Activated naive CD4-positive, alpha-beta T cell treated with Interleukin-2 at 50 U/mL for 16 hours (primary cell): ENCODE measurements at places on chromosomes 3 and 15.

DNA sequence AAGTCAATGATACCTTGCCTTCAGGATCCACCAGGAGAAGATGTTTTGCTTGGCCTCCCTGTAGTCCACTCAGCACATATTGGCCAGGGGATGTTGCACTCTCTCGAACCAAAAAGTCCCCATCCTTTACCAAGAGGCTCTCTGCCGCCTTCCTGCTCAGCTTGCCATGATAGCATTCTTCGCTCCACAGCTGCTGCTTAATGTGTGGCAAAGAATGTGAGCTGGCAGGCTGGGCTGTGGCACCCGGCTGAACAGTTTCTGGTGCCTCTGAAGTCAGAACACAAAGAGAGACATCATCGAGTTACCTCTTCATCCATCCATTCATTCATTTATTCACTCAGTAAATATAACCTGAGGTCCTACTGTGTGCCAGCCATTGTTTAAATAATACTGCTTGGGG lies 23.9 kb upstream of the CEP152 start:
- no peak for DNase-seq

GRCh38 chr3:27544372-27544865 lies 60.2 kb upstream of the SLC4A7 start:
- no peak for DNase-seq

DNA sequence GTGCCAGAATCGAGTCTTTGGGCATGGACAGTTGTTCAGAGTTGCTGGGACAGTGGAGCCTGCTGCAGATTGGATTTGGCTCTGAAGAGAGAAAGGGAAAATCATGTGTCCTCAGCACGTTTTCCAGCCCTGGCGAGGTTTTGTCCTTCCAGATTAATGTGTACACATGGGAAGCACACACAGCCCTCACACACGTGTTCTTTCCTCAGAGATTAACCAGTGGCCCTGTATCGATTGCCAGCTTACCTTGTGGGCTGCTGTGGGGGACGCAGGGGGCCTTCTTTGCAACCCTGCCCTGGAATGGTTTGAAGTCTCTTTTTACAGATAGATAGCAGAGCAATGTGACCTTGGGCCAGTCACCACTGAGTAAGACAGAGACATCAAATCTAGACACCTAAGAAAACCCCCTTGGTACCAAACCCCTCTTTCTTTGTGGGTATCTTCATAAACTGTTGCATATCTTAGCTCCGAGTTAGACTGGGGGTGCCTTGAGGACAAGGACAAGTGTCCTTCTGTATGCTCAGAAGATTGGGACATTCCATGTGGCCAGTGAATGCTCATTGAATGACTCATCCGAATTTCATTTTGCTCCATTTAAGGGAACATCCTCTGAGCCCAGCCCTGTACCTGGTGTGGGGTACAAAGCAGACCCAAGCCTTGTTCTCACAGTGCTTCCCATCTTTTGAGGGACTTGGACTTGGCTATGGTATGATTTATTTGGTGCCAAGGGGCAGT lies 48.0 kb downstream of the SMAD6 start:
- no peak for DNase-seq

DNA sequence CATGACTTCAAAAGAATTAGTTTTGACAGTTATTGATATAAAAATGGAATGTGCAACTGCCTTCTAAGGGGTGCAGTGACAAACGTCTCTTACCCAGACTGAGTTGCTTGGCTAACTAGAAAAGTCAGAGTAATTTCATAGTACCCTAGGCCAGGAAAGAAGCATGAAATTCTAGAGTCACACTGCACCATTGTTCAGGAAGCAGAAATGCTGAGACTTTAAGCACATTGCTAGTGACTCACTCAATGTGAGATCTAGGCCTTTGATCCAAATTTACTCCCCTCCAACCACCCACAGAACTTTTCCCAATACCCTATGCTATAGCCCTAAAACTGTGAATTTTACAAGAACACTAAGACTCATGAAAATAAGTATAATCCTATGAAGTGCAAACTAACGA lies 110.8 kb downstream of the DUT start:
- no peak for DNase-seq

DNA sequence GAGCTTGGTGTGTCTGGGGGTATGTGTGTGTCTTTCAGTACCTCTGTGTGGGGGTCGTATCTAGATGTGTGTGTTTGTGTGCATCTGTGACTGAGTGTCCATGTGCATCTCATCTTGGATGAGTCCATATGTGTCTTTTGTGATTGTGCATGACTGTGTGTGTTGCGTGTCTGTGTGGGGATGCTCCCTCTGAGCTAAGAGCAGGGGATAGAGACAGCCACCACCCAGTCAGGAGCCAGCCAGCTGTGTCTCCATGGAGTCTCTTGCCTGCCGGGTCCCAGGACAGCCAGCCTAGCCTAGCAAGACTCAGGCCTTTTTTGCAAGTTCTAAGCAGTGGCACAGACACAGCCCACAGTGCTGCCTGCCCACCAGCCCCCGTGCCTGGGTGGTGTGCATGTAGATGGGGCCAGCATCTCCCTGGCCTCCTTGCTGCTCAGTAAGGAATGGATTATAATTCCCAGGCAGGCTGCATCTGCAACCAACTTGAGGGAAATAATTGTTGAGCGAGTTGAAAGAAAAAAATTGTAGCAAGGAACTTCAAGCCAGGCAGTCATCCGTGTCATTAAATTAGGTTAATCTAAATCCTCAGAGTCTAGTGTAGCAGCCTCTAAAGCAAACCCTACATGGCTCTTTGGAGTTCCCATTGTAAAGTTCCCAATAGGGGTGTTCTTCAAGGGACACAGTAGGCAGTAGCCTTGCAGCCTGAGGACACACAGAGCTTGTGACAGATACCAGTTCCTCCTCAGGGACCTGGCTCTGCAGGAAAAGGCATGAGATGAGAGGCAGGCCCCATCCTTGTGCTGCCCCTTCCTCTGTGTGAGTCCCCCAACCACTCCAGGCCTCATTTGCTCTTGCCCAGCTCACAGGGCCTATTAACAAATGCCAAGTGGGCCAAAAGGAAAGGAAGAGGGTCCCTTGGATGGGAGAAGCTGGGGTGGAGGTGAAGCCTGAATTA lies 35.9 kb upstream of the MRPS22 start:
- DNase-seq, result no peak

- DNase-seq, result no peak
Observed at GRCh38 chr15:78959360-78959759, 14.5 kb upstream of the CTSH start.

- DNase-seq, result peak; percentile 27
Observed at GRCh38 chr15:65286069-65286703, 497 bp downstream of the PARP16 start.

DNA sequence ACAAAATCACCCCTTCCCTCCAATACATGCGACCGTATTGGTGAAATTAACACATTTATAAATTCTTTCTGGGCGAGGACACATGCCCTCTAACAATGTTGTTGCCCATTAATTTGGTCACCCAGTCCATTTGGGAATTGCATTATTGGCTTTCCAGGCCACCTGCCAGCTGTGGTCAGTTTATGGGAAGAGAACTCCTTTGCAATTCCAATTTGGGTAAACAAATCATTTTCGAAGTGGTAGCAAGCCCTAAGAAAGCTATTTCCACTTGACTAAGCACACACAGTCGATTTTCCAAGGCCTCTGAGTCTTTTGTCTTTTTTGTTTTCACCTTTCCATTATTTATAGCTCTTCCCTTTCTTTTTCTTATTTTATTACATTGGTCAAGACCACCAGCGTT lies 362.3 kb upstream of the RGMA start:
- no peak for DNase-seq

DNA sequence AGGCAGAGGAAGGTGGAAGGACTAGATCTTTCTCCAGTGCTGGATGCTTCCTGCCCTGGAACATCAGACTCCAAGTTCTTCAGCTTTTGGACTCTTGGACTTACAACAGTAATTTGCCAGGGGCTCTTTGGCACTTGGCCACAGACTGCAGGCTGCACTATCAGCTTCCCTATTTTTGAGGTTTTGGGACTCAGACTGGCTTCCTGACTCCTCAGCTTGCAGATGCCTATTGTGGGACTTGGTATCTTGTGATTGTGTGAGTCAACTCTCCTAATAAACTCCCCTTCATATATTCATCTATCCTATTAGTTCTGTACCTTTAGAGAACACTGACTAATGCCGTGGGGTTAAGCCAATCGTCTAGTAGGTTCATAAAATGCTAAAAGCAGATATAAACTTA lies 8.8 kb upstream of the B3GNT5 start:
- DNase-seq, result no peak

GRCh38 chr15:33126559-33127290 lies 67.8 kb downstream of the FMN1 start:
- DNase-seq, result peak; percentile 50

DNA sequence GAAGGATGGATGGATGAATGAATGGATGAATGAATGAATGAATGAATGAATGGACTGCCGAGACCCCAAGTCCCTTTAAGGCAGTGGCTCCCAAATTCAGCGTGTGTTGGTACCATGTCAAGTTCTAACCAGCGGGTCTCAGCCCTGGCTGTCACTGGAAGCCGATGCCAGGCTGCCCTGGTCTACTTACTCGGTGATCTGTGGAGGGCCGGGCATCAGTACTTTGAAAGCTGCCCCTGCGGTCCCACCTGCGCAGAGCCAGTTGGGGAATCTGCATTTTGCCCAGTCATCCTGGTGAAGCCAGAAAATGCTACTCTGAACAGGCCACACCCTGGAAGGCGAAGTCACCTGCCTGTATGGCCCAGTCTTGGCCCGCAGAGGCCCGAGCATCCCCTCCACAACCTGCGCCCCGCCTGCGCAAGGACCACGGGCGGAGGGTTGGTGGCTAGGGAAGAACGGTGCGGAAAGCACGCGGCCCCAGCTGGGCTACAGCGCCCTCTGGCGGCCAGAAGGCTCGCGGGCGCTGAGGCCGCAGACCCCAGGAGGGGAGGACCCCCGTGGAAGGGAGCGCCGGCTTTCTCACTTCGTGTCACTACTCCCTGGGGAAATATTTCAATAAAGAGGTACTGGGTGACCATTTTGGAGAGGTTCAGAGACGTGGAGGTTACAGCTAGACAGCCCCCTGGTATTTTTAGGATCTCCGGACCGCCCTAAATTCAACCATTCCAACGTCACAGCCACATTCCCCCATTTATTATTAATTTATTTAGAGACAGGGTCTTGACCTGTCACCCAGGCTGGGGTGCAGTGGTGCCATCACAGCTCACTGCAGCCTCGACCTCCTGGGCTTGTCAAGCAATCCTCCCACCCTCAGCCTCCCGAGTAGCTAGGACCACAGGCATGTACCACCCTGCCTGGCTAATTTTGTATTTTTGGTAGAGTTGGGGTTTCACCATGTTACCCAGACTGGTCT lies 34.9 kb downstream of the PRKCD start:
- DNase-seq, result peak; percentile 58

DNA sequence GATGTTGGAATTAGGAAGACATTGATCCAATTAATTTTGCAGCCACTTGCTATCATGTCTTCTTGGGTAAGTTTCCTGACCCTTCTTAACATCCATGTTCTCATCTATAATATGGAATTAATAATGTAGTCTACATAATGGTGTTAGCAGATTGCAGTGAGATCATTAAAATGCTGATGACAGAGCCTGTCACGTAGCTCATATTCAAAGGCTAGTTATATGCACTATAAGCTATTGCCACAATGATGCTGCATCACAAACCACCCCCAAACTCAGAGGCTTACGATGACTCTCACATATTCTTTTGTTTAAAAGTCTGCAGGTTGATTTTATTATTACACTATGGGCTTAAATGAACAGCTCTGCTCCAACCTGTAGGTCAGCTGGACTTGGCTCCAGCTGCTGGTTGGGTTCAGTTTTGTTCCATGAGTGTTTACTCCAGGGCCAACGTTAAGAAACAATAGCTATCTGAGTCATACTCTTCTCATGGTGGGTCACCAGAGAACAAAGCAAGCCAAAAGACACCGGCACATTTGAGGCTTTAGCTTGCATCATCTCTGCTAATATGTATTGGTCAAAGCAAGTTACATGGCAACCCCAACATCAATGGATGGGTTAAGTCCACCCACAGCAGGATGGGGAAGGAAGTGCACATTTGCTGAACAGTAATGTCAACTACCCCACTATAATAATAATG lies 250.0 kb upstream of the SLCO3A1 start:
- DNase-seq, result no peak

GRCh38 chr15:96064351-96064756 lies 266.1 kb upstream of the NR2F2 start:
- no peak for DNase-seq

GRCh38 chr3:79881431-79881830 lies 113.6 kb upstream of the ROBO1 start:
- no peak for DNase-seq

DNA sequence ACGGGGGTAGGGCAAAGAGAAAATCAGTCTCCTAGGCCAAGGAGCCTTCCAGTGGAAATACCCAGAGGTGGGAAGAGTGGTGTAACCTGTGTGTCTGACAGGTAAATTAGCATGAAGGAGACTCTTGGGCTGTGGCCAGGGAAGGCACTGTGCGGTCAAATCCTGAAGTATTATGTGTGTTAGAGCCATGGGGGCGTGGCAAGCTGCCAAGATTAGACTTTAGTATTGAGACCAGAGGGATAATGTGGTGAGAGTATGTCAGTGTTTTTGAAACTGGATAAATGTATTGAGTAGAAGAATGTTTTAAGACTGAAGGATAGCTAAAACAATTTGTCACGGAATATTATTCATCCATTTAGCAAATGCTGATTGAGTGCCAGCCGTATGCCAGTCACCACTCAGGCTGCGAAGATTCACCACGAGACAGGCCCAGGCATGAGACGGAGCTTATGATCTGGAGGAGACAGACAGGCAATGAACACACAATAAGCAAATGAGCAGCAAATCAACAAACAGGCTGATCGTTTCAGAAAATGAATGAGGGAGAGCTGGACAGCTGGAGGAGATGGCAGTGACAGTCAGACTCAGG lies 445.9 kb downstream of the MCTP2 start:
- DNase-seq, result no peak

DNA sequence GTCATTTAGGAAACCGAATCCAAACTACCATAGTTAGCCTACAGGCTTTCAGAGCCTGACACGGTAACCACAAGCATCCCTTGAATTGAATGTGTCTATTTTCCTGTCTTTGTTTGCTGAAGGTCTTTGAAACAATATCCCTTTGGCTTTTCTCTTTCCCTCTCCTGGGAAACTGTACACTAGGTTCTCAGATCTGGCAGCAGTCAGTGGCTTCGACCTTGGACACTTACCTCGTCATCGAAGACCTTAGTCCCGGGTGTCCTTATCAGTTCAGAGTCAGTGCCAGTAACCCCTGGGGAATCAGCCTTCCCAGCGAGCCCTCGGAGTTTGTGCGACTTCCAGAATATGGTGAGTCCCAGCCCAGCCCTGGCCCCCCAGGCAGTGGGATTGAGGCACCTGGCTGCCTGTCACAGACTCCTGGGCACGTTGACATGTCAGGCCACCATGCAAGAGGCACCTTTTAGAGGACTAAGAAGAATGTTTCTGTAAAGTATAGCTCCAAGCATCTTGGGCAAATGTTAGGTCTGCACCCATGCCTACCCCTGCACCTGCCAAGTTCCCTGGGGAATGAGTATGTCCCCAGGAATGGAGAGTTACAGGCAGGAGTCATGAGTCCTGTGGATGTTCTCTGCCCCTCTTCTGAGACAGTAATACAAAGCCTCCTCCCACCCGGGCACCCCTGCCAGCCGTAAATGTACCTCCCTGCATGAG lies 30.4 kb upstream of the UMPS start:
- no peak for DNase-seq

DNA sequence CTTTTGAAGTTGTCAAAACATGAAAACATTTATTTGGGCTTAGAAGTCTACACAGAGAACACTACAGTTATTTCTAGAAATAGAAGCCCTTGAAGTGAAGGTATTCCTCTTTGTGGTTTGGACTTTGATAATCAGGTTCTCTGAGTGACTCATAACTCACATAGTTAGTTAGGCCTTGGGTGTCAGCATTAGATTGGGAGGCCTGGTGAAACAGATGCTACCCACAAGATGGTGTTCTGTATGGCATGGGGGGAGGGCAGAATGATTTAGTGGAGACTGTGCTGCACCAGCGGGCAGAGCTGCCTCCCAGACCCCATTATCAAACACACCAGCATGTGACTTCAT lies 108.9 kb upstream of the ETV5 start:
- DNase-seq, result no peak
